ENCODE measurements at places on chromosomes 2 and 18. TPM values are rescaled to one million over a fixed set of nuclear protein-coding genes. Genes with fewer than 3 reads are reported as not detected.

The SPRED2 gene
- total RNA-seq: 7.1 TPM

The LYPD6 gene
- total RNA-seq: 40.4 TPM

The SKOR2 gene
- total RNA-seq: not detected

The DOK1 gene
- total RNA-seq: 17.3 TPM

DNA sequence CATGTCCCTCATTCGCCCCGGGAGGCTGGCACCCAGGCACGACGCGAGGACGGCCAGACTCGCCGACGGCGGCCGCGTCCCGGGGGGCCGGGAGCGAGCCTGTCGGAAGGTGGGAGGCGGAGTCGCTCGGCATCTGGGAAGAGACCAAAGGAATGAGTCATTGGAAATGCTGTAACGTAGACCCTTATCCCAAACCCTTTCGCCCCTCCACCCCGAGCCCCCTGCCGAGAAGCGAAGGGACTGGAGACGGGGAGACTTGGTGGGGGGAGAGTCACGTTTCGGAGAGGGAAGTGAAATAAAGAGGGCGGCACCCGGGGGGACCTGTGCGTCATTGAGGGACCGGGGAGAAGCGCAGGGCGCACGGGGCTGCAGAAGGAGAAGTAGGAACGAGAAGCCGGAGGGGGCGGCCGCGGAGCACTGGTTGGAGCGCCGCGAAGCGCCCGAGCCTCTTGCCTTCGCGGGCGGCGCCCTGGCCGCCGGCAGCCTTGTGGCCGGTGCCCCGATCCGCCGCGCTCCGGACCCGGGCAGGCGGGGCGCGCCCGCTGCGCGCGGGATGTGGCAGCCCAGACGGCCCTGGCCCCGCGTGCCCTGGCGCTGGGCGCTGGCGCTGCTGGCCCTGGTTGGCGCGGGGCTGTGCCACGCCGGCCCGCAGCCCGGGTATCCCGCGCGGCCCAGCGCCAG lies at the start of gene EMILIN2:
Gene EMILIN2 (plus strand): TSS at position 371 of the 681 bp plus-strand sequence. CDS start 183 bp downstream, at position 554.
- DNase-seq: peak; percentile 19

GRCh38 chr2:6181525-6181924 lies 489.3 kb downstream of the SOX11 start:
- peak; percentile 81 for DNase-seq

DNA sequence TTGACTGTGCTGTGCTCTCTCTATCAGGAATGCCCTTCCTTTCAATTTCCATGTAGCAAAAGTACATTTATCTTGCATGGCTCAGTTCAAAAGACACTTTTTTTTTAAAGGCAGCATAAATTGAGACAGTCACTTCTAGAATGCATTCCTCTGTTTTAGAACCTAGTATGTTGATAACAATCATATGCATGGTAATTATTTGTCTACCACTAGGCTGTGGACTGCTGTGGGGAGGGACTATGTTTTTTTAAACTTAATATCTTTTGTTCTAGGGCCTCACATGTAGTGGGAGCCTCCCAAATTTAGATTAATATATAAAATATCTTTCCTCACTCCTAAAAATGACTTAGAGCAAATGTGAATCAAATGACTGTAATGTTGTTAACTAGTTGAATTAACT lies 269.9 kb downstream of the MEIS1 start:
- DNase-seq: no peak

- DNase-seq: no peak
These were observed 1.5 kb downstream of the MTHFD2 start for GRCh38 chr2:74199871-74200305.

- DNase-seq: no peak
These were observed 197.9 kb downstream of the ICOS start for GRCh38 chr2:204134421-204134820.

DNA sequence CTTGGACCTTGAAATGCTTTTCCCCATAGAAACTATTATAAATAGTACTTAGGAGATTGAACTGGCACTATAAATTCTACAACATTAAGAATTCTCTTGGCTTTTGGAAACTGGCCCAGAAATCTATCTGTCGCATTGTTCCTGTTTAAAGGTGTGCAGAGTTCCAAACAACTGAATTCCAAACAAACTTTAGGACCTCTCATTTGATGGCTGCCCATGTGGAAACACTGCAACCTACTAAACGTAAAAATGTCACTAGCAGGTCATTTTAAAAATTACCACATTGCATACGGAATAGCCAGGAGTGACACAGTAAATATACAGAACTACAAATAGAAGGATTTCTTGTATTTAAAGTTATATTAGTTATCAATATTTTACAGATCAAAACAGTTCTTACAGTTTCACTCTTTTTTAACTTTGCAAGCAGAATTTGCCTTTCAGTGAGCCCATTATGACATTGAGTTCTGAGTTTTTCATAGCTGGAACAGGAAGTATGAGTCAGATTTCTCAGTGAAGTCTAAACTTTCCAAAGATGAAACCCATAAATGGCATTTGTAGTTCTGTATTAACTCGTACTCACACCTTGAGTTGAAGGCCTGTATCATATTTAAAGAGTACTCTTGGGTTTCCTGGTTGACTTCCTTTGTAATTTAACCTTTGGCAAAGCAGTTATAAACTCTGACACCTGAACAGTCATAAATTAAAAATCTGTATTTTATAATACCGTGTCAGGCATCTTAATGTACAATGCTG lies 142.3 kb upstream of the BOD1L2 start:
- peak; percentile 32 for DNase-seq

DNA sequence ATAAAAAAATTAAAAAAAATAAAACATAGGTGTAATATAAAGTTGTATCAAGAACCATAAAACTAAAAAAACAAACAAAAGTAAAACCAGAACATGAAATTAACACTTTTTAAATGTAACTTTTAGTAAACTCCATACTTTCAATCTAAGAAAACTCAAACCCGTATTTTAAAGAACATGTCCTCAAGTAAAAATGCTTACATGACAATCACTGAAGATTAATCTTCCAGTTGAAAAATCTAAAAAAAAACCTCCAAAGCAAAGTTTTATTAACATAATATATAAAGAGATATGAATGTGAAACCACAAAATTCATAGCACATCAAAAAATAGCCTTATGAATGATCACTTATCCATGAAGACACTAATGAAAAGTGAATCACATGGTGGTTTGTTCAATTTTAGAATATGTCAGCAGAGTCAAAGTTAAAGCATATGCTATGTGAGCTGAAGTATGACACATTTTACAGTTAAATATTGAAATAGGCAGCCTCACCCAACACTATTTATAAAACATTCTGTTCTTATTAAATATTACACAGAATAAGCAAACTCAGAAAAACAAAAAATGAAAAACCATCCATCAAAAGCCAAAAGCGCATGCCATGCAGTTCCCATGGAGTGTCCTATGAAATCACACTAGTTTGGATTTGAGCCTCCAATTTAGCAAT lies 23.1 kb upstream of the CHAC2 start:
- DNase-seq: no peak
